ENCODE measurements at places on chromosomes 3 and 15.

- no peak overlapping the region for H3K4me3 ChIP-seq
- H3K27me3 ChIP-seq = no peaks in the 10 kb centered on the region
- peaks cover 4% of the 10 kb centered on the region for H3K36me3 ChIP-seq
- H3K27ac ChIP-seq = no peak overlapping the region
These were observed 172.4 kb downstream of the KLHL25 start for GRCh38 chr15:85622221-85622831.

- H3K36me3 ChIP-seq = no peaks in the 10 kb centered on the region
- H3K27me3 ChIP-seq = no peaks in the 10 kb centered on the region
- H3K27ac ChIP-seq = no peak overlapping the region
- peaks cover 17% of the 10 kb centered on the region for H3K4me1 ChIP-seq
These were observed 104.8 kb downstream of the TGFBR2 start for GRCh38 chr3:30711151-30711550.

GRCh38 chr3:127690106-127690505 lies 17.4 kb downstream of the ABTB1 start:
- peak overlapping the region; percentile 13 for H3K4me3 ChIP-seq
- no peaks in the 10 kb centered on the region for H3K36me3 ChIP-seq

GRCh38 chr3:138916824-138917223 lies 30.1 kb downstream of the FOXL2 start:
- H3K27me3 ChIP-seq = no peaks in the 10 kb centered on the region
- H3K27ac ChIP-seq = no peak overlapping the region
- peaks cover 23% of the 10 kb centered on the region for H3K4me1 ChIP-seq
- DNase-seq = no peak
- no peaks in the 10 kb centered on the region for H3K36me3 ChIP-seq

- H3K27me3 ChIP-seq = 0 out of 3 replicates have a peak, but pooled peaks cover 3% of the 10 kb centered on the region
- peaks cover 53% of the 10 kb centered on the region for H3K4me1 ChIP-seq
- peak overlapping the region; percentile 16 for H3K4me3 ChIP-seq
- no peaks in the 10 kb centered on the region for H3K36me3 ChIP-seq
These were observed 1.2 kb upstream of the RYK start for GRCh38 chr3:134251731-134252391.

DNA sequence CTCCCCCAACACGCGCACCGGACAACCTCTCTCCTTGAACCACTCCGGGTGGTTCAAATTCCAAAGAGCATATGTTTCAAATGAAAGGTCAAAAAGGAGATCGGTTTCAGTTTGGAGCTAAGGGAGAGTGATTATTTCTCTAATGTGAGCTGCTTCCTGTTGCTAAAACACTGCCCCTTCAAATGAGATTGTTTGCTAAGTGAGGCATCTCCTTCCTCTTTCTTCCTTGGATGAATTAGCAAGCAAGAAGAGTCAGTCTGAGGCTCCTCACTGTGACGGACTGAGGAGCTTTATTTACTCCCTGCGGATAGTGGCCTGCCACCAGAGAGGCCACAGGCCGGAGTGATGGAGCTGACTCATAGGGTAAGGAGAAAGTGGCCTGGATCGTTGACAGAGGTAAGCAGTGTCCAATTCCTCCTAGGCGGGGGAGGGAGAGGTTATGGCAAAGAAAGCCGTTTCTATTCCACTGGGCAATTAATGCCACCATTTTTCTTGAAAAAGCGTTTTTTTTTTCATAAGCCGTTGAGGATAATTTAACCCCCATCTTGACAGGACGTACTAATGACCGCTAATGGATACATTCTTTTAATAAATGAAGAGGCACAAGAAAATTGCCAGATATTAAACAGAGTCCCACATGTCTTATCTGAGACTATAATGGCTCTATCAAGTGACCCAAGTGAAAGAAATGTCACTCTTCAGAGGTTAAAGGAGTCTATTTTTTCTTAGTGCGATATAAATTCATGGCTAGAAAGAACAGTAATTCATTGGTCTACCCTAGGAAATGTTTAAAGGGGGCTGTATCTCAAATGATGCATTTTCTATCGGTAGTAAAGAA lies 167.0 kb upstream of the ANKRD28 start:
- no peaks in the 10 kb centered on the region for H3K27me3 ChIP-seq
- peaks cover 14% of the 10 kb centered on the region for H3K4me1 ChIP-seq
- H3K4me3 ChIP-seq = no peak overlapping the region
- no peaks in the 10 kb centered on the region for H3K36me3 ChIP-seq
- H3K27ac ChIP-seq = no peak overlapping the region
- no peak for DNase-seq

GRCh38 chr15:58217460-58217859 lies 79.3 kb downstream of the AQP9 start:
- no peaks in the 10 kb centered on the region for H3K36me3 ChIP-seq
- H3K4me1 ChIP-seq = no peaks in the 10 kb centered on the region
- no peak overlapping the region for H3K27ac ChIP-seq
- DNase-seq = no peak
